Brain (organoid and tissue), 16 donors: ENCODE measurements at places on chromosomes 13 and 19.
A peak's percentile ranks its signal among the peaks of the same experiment; 100 is the strongest.

GRCh38 chr13:34159946-34160345, 342.0 kb downstream of the RFC3 start:
- no peak for DNase-seq

DNA sequence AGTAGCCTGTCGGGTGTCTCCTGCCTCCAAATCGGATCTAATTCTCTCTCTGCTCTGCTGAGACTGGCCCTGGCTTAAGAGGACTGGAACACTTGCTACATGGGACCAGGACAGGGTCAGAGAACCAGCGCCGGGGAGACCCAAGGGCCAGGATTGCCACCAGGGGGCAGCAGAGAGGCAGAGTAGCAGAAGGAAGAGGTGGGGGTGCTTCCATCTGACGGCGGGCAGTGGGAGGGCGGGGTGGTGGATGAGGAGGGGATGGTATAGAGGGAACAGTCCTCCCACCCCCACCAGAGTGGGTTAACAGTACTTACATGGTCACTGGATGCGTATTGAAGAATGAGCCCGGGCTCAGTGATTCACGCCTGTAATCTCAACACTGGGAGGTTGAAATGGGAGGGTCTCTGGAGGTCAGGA, 11.9 kb downstream of the SELENOW start:
- peak; percentile 20 for DNase-seq

- no peak for DNase-seq
These were observed 13.3 kb downstream of the PALM3 start for GRCh38 chr19:14048443-14049153.

GRCh38 chr19:15276620-15277215, 44.5 kb upstream of the EPHX3 start:
- DNase-seq, result no peak

GRCh38 chr13:94712287-94712811, at the start of gene SOX21:
Gene SOX21, minus strand, starts transcription at chr13:94712545. Its CDS starts 496 bp downstream, at chr13:94712049.
- DNase-seq, result peak; percentile 78

DNA sequence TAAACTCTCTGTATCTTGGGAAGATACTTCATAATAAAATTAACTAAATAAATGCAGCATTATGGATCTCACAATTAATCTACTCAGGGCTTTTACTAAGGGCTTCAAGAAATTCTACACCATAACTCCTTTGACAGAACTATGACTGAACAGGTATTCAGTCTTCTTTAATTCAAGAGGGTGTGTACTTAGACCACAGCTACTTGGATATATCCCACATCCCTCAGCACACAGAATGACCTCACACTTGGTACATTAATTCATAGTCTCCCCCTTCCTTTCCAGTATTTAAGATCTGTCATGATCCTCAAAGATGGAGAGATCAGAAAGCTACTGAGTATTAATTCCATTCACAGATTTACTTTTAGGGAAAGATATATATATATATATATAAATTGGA, 11.6 kb downstream of the DIAPH3 start:
- no peak for DNase-seq

- DNase-seq, result peak; percentile 97
These were observed 109.2 kb downstream of the PCDH17 start for GRCh38 chr13:57740719-57741118.

- DNase-seq, result no peak
These were observed 2.4 kb upstream of the F2RL3 start for GRCh38 chr19:16886305-16886880.

- DNase-seq, result peak; percentile 93
These were observed 2.6 kb upstream of the MCEMP1 start for GRCh38 chr19:7674010-7675005.

DNA sequence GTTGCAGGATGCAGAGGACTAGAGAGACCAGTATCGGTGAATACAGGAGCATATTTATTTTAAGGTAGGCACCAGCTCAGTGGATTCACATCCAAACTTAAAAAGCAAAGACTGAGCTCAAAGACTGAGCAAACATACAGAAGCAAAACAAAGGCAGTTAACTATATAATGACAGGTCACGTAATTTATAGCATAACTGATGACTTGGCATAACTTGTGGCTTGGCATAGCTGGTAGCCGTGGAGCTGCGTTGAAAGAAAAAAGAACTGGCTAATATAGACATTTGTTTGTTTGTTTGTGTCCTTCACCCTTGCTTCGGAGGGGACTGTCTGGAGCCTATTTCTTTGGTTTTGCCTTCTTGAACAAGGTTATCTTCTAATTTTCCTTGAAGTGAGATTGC, 33.7 kb downstream of the ZNF493 start:
- no peak for DNase-seq

DNA sequence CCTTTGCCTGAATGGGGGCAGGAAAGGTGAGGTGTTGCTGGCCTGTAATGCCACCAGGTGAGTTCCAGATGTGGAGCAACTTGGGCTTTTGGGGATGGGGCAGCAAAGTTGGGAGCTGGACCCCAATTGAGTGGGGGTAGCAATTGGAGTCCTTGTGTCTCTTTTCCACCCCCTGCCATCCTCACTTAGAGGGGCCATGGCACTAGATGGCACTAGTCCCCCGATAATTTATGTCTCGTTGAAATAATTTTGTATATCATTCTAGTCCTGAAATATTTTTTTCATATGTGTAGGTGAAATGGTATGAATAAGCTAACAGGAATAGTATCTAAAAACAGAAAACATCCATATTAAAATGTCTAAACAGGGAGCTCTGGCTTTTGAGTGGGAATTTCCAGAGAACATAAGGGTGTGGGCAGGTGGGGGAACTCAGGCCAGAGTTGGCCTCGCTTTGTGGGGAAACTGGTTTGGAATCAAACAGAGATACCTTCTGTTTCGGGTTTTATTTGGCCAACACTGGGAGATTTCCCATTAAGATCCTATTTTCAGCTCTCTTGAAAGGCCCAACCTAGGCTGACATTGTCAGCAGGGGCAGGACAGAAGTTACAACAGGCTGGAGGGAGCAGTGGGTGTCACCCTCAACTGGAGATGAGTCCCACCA, 3.4 kb downstream of the ZNF576 start:
- DNase-seq, result no peak

GRCh38 chr19:45640849-45641273, 1.7 kb upstream of the EML2 start:
- no peak for DNase-seq

DNA sequence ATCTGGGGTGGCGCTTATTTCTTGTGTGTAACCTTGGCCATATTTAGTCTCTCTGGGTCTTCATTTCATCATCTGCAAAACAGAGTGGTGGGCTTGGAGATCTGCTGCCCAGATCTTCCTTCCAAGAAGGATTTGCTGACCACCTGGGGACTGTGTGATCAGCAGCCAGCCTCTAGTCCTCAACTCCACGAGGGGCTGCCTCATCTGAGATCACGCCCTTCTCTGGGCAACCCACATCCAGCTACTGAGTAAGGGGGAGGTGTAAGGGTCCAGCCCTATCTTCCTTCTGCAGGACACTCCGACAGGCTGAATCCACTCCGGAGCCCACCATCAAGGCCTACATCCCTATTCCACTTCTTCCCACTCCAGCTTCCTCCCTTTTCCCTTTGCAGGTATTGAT, 57.9 kb downstream of the CHST8 start:
- no peak for DNase-seq

DNA sequence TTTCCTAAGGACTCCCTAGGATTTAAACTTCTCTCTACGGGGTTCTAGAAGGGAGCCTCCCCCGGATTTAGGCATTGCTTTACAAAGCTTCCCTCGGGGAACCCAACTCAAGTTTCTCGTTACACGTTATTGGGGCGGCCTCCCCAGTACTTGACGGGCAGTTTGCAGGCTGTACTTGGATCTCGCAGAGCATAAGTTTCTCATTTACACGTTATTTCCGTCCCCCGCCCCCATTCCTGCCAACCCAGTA, 584 bp downstream of the SMG9 start:
- DNase-seq, result no peak

DNA sequence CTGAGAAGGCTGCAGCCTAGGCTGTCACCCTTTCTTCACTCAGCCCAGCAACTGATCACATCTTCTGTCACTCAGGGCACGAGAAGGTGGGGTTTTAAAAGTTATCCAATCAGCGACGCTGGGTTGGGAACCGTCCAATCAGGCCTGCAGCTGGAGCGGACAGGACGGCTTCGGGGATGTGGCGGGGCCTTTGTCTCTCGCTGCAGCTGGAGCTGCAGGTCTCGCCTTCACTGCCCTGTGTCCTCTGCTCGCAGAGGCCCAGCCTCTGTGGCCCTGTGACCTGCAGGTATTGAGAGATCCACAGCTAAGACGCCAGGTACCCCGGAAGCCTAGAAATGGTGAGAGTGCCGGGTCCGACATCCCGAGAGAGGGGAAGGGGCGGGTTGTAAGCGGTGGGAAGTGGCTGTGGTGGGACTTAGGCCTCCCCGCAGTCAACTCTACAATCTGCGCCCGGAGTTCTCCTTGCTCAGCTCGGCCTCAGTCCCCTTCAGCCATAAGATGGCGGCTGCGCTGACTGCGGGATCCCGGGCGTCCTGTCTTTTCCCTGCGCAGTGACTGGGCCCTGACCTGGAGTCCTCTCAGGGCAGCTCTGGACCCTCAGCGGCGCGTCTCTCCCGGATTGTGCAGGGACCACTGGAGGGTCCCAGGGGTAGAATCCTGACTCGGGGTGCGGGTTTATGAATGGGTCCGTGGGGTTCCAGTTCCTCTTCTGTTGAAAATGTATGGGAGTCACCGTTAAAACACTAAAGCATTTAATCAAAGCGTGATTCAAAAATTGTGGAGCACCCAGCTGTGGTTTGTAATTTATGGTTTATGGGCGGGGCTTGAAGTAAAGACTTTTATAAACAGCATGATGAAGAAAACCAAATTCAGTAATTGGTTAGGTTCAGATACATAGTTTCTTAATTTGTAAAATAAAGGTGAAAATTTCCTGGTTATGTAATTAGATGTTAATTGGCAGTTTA, at the start of gene ZNF714:
ZNF714 (plus strand) TSS at position 193 of the 965 bp plus-strand sequence. CDS start 16,066 bp downstream, outside the sequence.
- peak; percentile 99 for DNase-seq

DNA sequence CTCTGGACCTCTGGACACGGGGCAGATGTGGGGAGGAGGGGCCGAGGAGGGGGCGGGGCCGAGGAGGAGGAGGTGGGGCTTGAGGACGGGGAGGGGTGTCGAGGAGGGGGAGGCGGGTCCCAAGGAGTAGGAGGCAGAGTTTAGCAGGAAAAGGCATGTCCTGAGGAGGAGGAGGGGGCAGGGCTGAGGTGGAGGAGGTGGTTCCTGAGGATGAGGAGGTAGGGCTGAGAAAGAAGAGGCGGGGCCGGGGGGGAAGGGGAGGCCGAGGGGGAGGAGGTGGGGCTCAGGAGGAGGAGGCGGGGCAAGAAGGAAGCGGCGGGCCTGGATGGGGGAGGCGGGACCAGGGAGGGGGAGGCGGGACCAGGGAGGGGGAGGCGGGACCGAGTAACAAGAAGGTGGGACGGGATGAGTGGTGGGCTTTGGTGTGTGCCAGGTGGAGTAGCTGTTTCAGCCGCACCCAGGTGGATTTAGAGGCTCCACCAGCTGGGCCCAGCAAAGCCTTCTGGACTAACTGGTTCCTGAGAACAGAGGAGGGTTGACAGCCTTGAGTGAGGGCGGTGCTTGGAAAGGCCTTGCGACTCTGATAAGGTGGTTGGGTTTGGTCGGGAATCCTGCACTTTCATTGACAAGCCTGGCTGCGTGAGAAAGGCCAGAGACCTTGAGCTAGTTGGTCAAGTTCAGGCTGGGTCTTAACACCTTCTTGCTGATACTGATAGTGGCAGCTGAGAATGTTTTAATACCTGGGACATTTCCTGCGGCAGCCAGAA, 7.7 kb downstream of the TECR start:
- DNase-seq, result peak; percentile 43

DNA sequence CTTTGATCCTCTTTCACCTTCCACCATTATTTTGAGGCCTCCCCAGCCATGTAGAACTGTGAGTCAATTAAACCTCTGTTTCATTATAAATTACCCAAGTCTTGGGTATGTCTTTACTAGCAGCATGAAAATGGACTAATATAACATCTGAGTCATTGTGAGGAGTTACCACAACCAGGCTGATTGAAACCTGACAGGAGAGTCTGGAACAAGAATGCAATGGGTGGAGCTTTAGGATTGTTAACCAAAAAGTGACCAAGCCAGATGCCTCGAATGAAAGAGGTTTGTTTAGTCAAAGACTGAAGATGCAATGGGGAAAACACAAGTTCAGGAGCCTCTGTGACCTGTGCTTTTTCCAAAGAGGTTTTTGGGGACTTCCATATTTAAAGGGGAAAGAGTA, 659.0 kb downstream of the SLITRK6 start:
- DNase-seq, result no peak

DNA sequence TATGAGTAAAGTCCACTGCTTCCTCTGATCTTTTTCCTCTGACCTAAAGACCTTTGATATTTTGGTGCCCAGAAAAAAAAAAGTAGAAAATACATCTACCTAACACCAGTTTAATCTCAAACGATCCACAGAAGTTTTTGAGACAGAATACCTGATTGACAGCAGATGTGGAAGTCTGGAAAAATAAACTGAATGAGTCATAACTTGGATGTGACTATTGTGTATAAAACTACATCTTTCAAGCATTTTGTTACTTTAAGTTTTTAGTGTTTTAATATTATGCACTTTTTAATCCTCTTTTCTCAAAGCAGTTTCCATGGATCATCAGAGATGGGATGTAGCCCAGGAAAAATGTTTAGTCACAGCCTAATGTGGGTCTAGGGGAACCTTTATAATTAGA, 216.1 kb downstream of the SLITRK1 start:
- DNase-seq, result no peak

DNA sequence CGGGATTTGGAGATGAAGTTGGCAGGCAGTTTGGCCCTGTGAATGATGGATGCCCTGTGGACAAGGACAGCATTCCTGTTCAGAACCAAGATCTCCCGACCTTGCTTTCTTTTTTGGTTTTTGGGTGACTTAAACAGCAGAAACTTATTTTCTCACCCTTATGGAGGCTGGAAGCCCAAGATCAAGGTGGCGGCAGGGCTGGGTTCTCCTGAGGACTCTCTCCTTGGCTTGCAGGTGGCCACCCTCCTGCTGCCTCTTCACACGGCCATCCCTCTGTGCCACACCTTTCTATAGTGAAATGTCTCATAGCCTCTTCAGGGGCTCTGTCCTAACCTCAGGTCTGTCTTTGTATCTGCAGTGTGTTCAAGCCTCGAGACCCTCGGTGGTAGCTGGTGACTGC, 14.0 kb downstream of the ZNF333 start:
- no peak for DNase-seq

DNA sequence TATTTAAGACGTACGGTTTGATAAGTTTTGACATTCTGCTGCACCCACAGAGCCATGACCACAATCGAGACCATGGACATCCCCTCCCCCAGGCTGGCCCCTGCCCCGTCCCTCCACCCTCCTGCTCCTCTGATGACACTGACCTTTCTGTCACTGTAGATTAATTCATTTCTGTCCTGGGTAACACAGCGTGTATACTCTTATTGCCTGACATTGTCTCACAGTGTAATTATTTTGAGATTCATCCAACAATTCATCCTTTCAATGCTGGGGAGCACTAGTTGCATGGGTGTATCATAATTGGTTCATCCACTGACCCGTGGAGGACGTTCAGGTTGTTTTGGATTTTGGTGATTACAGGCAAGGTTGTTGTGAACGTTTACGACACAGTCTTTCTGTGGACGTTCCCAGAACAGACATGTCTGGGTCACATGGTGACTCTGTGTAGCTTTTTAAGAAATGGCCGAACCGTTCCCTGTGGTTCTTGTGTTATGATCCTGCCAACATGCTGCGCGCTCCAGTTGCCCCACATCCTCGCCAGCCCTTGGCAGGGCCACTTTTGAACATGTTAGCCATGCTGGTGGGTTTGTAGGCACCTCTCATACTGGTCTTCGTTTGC, 41.9 kb downstream of the C13orf46 start:
- DNase-seq, result no peak
